ENCODE measurements at places on chromosomes 6 and 20.

GRCh38 chr6:166675736-166676135 is 48.7 kb upstream of the RPS6KA2 start:
- DNase-seq, result no peak

DNA sequence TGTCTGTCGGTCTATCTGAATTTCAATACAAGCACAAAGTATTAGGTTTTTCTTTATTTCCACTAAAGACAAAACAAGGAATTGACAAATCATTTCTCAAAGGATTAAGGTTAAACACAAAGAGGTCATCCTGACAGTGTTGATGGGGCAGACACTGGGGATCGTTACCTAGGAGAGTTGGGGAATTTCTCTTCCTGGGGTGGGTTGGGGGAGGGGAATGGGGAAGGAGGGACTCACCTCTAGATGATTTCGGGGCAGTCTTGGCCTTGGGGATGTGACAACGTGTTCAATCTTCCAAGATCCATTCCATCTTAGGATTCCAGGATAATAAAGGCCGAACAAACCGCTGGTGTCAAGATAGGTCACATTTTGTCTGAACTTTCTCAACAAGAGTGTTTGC is 35.4 kb upstream of the FOXA2 start:
- no peak for DNase-seq

DNA sequence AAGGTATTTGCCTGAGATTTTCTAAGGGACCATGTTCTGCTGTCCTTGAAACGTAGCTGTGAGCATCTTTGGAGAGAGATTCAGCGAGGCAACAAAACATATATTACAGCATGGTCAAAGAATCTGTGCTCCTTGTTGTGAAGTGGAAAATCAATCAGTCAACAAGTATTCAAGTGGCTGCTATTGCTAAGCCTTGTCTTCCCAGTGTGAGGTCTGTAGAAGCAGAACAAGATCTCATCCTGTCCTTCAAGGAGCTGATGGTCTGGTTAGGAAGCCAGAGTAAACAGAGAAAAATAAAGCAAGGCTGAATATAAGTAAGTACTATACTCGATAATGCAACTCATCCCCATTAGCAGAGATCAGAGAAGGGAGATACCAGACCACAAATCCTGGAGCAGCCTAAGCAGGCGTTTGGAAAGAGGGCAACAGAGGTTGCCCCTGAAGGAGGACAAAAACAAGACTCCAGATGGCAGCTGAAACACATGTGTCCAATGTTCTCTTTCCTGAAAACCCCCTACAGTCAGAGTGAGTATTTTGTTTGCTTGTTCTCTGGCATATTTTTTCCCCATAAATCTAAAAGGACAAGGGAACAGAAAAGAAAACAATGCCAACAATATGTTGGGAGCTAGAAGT is 392.0 kb downstream of the SYNE1 start:
- DNase-seq, result no peak

DNA sequence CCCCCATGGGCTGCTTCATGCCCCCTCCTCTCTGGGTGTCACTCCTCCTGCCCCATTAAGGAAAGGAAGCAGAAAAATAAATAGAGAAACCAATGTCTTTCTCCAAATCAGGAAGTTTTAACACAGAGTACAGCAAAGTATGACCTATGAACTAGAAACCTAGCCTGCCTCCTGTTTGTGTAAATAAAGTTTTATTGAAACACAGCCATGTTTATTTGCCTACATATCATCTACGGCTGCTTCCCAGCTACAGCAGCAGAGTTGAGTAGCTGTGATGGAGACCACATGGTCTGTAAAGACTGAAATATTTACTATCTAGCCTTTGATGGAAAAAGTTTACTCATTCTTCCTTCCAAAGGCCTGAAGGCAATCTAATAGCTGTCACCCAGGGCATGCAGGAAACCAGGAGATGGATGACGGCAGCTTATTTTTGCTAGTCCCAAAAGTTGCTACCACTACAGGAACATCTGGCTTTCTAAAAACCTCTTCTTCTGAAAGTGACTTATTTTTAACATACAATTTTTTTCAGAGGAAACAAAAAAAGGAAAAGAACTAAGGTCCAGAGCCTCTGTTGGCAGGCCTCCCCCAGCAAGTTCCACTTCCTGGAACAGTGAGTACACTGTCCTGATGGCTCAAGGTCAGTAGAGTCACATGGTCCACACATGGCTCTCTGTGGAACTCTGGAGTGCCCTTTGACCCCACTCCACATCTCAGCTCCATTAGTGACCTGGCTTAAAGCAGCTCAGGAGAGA is 287.8 kb downstream of the PTPRT start:
- no peak for DNase-seq

DNA sequence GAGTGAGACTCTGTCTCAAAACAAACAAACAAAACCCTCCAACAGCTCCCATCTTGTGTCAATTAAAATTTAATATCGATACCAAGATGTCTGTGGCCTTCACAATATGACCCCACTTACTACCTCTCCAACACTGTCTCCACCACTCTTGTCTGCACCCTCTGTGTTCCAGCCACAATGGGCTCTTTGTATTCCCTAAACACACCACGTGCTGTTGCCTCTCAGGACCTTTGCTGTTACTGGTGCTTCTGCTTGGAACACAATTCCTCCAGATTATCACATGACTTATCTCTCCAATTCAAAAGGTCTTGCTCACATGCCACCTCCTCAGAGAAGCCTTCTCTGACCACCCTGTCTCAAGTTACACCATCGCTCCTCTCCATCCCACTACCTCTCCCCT is 6.0 kb upstream of the HCK start:
- no peak for DNase-seq

DNA sequence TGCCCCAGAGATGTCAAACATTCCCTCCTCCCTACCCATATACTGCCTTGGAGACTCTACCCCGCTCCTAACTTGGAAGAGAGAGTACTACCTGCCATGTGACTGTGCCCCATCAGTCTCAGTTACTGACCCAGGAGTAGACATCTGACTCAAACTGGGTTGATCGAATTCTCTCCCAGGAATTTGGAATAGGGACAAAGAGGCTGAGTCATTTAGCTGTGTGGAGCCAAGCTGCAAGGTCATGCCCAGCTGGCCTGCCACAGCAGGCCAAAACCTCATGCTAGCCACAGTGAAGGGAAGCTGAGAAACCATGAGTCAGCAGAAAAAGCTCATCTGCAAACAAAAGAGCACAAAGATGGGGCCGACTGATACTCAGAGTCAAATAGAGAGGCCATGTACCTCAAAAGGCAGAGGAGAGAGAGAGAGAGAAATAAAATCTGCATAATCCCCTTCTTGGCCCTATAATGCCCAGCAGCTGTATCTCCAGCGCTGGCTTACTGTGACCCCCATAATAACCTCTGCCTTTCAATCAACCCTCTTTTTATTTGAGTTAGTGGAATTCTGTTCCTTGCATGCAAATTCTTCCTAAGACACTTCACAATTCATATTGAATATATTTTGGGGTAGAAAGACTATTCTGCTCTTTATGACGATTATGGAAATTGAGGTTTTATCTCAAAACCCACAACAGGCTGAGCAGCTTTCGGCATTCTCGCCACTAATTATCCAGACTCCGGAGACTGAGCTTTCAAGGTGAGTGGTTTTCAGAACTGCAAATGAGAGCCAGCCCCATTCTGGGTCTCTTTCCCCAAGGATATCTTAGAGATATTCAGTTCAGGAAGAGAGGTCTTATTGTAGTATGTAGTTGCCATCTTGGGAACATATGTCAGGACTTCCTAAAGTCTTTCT is 21.4 kb upstream of the AKIRIN2 start:
- no peak for DNase-seq

DNA sequence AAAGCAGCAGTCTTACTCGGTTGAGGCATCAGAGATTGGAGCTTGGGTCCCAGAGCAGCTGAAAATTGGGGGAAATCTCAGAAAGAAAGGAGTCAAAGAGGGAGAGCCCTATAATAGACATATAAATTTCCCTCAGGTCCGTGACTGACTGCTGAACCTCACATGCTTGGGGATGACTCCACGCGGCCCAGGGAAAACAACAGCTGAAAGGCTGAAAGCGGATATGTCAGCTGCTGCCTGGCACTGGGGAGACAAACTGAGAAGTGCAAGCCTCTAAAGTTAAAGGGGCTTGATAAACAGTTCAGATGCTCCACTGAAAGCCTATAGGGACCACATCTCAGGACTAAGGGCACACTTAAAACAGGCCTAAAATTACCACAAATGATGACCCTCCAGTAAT is 255.9 kb upstream of the RIN2 start:
- no peak for DNase-seq

Measured in activated gamma-delta T cell treated with anti-CD3 and anti-CD28 coated beads, Interleukin-2, amount 50 U/mL, for 16 hours (primary cell).